ENCODE measurements at places on chromosomes 2 and 18. TPM values are rescaled to one million over a fixed set of nuclear protein-coding genes. Genes with fewer than 3 reads are reported as not detected.

Gene VAMP8
- total RNA-seq = 2.2 TPM

Gene REEP1
- total RNA-seq = 6.4 TPM

Gene SERPINE2
- not detected for total RNA-seq

Gene ACADL
- 4.9 TPM for total RNA-seq

Gene REG1B
- not detected for total RNA-seq

Data from stomach (tissue), 19 donors.